ENCODE measurements at places on chromosomes 3 and 15. TPM values are rescaled to one million over a fixed set of nuclear protein-coding genes. Genes with fewer than 3 reads are reported as not detected.

Gene SPESP1
- total RNA-seq: 0.93 TPM

Gene ACTRT3
- total RNA-seq: 2.6 TPM

Gene FRMD5
- 25.5 TPM for total RNA-seq

Gene GABRA5
- total RNA-seq: 1.6 TPM

Gene CYP1A2
- total RNA-seq: not detected

Gene ALPK3
- total RNA-seq: 11.1 TPM

Gene MRPS25
- 40.8 TPM for total RNA-seq

Gene TTC14
- total RNA-seq: 114 TPM

Gene TEX264
- total RNA-seq: 35.4 TPM

Gene UMPS
- total RNA-seq: 72.3 TPM

Gene SKOR1
- total RNA-seq: 0.33 TPM

Gene SOX2
- 128 TPM for total RNA-seq

Gene LNP1
- 13.2 TPM for total RNA-seq

Gene FANCD2OS
- total RNA-seq: not detected

Gene MAP1A
- total RNA-seq: 26.2 TPM

Gene EXD1
- total RNA-seq: not detected

Gene SLC2A2
- total RNA-seq: not detected

Gene ATP2B2
- 28.0 TPM for total RNA-seq

Gene SNX22
- 1.1 TPM for total RNA-seq

Gene GOLGA6L7
- not detected for total RNA-seq

Gene LRRC49
- 63.4 TPM for total RNA-seq

Gene SERPINI2
- total RNA-seq: not detected

Gene NDUFAF3
- total RNA-seq: 51.6 TPM

Gene CCDC12
- 30.2 TPM for total RNA-seq

Gene CCDC54
- not detected for total RNA-seq

Gene ONECUT1
- total RNA-seq: 21.3 TPM

Gene GXYLT2
- total RNA-seq: 33.9 TPM

Gene ATP10A
- 5.9 TPM for total RNA-seq

Measured in camera-type eye (tissue), 1 donor.